ENCODE measurements at places on chromosomes 2 and 18.

- no peak for DNase-seq
These were observed 102.0 kb downstream of the DCDC2C start for GRCh38 chr2:3805201-3805939.

DNA sequence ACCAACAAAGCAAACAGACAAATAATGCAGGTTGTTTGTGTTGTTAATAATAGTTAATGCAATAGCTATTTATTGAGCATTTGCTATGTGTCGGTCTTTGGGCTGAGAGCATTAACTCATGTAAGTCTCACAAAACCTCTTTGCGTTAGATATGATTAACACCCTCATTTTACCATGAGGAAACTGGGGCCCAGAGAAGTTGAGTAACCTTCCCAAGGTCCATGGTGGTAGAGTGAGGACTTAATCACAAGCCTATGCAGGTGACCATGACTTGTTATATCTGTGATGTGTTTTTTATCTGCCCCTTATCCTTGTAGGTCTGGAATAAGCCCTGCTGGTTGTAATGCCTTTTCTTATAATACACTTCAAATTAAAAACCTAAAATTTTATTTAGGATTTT, 124.5 kb upstream of the FAM136A start:
- DNase-seq: no peak

- DNase-seq: no peak
These were observed 558.2 kb upstream of the LINC00305 start for GRCh38 chr18:64707052-64707451.

DNA sequence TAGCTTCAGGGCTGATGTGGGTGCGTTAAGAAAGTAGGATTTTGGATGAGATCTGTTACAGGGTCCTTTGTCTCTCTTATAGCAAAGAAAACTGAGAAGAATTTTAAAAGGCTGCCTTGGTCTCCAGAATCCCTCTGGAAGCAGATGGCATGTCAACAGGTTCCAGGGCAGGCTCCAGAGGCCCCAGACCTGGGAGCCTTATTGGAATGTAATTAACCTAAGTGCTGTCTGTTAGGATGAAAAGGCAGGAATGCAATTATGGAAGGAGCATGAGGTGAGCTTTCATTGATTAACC, 97.2 kb upstream of the PKDCC start:
- no peak for DNase-seq

- no peak for DNase-seq
These were observed 120.3 kb upstream of the LYPD1 start for GRCh38 chr2:132790207-132790785.

- DNase-seq: no peak
These were observed 62.0 kb upstream of the CSRNP3 start for GRCh38 chr2:165407466-165407865.

DNA sequence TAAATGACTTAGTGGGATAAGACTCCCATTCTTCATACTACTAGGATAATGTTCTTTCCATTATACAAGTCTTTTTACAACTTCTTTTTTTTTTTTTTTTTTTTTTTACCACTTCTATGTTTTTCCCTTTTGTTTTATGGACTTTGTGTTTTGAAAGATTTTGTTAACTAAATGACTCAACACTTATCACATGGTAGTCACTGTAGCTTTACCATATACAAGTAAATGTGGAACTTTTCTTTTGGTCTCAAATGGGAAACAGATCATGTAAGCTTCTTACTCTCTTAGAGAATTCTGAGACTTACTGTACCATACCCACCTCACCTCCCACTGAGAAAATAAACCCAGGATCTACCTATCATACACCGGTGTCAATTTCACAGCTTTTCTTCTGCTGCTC, 590.3 kb upstream of the CDH2 start:
- DNase-seq: no peak

DNA sequence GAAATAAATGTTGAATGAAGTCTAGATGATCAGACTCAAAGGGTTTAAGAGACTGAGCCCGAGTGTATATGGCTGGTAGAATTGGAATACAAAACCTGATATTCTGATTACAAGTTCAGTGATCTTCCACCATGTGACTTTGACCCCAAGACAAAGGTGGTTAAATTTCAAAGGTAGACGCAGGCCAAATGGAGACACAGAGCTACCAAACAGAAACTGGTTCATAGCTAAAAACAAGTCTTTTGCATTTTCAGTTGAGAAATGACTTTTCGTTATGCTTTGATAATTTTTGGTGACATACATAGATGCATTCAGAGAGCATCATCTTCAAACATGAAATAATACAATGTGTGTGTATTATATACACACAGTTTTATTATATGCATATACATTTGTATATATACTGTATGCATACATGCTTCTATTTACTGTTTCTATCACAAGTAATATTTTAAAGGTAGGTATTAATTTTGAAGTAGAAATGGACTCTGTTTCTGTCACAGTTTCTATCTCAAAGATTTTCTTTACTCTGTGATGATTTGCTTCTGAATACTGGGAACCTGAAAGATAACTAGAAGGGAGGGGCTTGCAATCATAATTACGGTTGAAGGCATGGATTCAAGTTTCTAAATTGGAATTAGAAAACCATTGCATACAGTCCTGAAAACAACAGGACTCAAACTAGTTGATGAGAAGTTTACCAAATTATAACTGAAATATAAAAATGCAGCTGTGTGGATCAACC, 142.3 kb downstream of the ABCA12 start:
- no peak for DNase-seq
